ENCODE measurements at places on chromosomes 12 and 14.

GRCh38 chr12:24404086-24404815, 454.8 kb upstream of the SOX5 start:
- DNase-seq: no peak

- peak; percentile 5 for DNase-seq
Observed at GRCh38 chr12:46430340-46430948, 57.9 kb upstream of the SLC38A2 start.

DNA sequence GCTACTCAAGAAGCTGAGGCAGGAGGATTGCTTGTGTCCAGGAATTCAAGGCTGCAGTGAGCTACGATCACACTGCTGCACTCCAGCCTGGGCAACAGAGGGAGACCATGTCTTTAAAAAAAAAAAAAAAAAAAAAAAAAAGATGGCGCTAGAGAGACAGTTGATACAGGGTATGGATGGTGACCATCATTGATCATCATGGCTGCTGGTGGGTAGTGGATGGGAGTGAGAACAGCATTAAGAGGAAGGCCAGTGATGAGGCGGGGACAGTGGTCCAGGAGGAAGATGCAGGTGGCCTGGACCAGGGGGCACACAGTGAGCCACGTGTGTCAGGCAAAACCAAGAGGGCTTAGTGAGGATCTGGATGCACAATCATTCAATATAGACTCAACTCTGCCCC, 26.8 kb upstream of the MAP1LC3B2 start:
- DNase-seq: no peak

DNA sequence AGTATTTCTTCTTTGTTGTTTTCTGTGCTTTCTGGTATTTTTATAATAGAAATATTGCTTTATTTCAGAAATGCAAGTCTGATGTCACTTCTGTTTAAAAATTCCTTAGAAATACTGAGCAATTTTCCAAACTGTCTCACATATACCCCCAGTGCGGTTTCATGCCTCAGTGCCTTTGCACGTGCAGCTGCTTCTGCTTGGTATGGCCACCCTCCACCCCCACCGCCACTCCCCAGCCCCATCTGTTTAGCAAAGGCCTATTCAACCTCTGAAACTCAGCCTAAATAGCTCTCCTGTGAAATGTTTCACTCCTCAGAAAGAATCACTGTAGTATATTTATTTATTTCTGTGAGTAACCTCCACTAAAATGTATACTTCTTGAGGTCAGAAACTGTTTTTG, 52.3 kb downstream of the PPM1H start:
- DNase-seq: no peak

DNA sequence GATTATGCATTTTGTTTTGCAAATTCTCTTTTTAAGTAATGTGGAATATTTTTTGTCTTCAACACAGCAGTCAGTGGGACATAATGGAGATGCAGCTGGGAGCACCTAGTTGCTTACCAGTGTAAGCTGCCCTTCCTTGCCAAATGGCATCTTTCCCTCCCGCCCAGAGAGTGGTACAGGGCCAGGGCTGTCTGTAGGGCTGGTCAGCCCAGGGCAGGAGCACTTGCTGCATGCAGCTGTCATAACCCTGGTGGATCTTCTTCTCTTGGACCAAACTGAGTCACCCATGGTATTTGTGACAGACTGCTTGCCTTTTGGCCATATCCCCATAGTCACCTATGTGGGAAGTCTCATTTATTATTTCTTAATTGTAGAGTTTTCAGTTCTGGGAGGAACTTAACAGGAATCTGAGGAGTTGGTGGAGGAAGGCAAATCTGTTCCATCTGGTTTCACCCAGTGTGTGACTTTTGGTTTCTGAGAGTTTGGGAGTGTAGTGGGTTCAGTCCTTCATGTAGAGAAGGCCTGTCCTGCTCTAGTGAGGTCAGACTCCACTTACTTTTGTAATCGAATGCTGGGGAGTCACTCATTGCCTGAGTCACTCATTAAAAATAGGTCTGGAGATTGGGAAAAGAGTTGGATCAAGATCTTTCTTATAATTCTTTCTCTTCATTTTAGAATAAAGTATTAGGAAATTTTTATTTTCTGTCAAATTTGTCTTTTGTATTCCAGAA, 62.0 kb upstream of the ASPG start:
- DNase-seq: no peak

- DNase-seq: no peak
Observed at GRCh38 chr14:57420986-57421385, 30.6 kb downstream of the NAA30 start.

DNA sequence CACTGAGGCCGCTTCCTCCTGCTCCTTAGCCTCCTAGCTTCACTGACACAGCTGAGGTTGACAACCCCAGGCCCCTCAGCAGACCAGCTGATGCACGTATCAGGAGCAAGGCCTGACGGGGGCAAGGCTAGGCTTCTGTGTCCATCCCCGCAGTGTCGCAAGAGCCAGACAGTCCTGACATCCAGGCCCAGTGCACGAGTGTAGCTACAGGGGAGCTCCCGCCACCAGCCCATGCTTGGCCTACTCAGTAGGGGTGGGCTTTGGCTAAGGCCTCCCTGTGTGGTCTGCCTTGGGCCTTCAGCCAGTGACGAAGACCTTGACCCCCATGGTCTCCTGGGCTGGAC, 179.1 kb downstream of the DPF3 start:
- no peak for DNase-seq

GRCh38 chr14:56118611-56119181, 485 bp downstream of the PELI2 start:
- peak; percentile 27 for DNase-seq

DNA sequence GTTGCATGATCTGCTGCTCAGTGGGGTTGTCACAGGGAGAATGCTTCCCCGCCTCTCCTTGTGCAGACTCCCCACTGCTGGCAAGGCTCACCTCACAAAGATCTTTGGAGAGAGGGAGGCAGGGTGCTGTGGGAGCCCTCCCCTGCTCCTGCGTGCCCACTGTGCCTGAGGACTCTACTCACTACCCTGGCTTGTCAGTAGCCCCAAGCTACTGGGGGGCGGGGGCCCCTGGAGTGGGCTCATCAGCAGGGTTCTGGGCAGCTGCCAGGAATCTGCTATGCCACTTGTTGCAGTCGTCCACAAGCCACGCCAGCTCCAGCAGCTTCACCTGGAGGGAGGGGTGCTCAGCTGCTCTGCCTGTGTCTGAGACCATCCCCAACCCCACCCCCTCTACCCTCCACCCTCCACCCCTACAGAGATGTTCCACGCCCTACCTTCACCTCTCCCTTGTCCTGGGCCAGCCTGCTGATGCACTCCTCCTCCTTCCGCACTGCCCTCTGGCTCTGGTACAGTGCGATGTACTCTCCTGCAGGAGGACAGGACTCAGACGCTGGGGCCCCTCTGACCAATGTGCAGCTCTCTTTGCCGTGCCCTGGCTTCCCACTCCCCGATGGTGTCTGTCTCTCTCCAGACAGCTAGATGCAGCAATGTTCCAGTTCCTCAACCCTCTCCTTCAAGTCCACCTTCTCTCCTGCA, 14.2 kb upstream of the BLTP3B start:
- no peak for DNase-seq

DNA sequence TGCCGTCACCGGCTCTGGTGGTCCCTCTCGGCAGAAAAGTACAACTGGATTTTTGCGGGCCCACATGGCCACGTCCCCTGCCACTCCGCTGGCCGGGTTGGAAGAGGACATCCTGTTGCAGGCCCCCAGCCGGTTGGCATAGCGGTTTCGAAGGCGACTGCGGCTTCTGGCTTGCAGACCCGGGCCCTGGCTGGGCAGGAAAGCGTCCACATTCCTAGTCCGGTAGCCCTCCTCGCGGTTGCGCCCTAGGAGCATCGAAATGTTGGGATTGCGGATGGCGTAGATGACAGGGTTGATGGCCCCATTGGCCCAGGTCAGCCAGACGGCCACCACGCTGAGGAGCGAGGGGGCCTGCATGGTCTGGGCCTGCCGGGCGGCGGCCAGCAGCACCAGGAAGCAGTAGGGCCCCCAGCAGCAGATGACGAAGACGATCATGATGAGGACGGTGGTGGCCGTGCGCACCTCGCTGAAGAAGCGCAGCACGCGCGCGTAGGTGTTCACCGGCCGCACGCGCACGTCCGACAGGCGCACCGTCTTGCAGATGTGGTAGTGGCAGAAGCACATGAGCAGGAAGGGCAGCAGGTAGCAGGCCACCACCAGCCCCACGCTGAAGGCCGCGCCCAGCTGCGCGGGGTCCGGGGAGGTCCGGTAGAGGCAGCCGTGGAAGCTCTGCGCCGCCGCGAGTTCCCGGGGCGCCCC, 1.2 kb downstream of the GPR135 start:
- no peak for DNase-seq

GRCh38 chr14:30125322-30125979, 197.8 kb upstream of the PRKD1 start:
- no peak for DNase-seq

- DNase-seq: no peak
Observed at GRCh38 chr14:89091781-89092180, 267.3 kb downstream of the TTC8 start.

DNA sequence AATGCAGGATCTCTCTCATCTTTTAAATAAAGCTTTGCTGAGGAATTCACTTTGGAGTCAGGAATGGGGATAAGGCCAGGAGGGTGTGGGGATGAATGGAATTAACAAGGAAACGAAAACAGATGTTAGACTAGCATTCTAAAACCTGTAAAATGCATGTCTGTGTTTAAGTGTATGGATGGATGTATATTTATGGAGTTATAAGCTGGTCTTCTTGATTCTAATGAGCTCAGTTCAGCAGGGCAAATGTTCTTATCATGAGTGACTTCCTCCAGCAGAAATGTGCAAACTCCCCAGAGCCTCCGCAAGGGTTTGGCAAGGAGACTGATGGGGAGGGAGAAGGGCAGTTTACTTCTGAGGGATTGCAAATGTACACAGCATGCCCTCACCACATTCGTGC, 149.1 kb downstream of the NTF3 start:
- DNase-seq: no peak

DNA sequence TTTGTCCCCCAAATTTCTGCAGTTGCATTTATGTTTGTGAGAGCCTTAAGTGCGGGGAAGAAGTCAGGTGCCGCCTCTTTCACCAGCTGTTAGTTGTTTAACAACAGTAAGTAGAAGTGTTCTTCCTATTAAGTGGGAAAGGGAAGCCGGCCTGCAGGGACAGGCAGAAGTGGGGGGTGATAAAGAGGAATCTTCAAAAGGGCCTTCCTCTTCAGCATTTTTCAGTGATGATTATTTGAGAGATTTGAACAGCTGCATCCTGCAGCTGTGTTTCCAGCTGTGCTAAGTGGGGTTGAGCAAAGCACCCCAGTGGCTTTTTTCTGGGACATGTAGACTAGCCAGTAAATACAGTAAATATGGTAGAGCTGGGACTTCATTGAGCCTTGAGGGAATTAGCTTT, 32.1 kb upstream of the SLC38A1 start:
- DNase-seq: no peak

- DNase-seq: no peak
Observed at GRCh38 chr14:80678436-80678835, 263.1 kb downstream of the CEP128 start.

- no peak for DNase-seq
Observed at GRCh38 chr12:75812271-75813018, 219.1 kb downstream of the PHLDA1 start.

- DNase-seq: no peak
Observed at GRCh38 chr12:116370004-116370404, 92.5 kb upstream of the MED13L start.

GRCh38 chr12:72105849-72106248, 166.3 kb upstream of the TRHDE start:
- DNase-seq: no peak

DNA sequence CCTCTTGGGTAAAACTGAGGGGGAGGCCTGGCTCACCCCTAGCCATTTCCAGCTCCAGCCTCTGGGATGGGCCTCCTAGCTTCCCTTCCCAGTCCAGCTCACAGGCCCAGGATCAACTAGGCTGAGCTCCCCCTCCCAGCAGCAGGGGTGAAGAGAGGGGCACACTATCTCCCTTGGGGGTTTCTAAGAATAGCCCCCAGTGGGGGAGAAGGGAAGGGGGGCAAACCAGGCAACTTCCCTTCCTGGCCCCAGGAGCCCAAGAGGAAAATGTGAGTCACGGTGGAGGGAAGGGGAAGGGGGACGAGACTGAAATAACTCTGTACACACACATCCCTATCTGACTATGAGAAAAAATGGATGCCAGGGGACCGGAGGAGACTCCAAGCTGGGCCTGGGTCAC, 9.0 kb downstream of the ADCY6 start:
- no peak for DNase-seq

- no peak for DNase-seq
Observed at GRCh38 chr12:126418400-126418799, 1353.2 kb downstream of the AACS start.

GRCh38 chr12:90253674-90254181, 545.1 kb upstream of the ATP2B1 start:
- DNase-seq: peak; percentile 71

- no peak for DNase-seq
Observed at GRCh38 chr14:24172261-24172860, 481 bp downstream of the REC8 start.

GRCh38 chr12:94208622-94208966, 60.2 kb downstream of the PLXNC1 start:
- DNase-seq: peak; percentile 7

- DNase-seq: peak; percentile 44
Observed at GRCh38 chr14:49945448-49946319, 52.8 kb downstream of the ARF6 start.

DNA sequence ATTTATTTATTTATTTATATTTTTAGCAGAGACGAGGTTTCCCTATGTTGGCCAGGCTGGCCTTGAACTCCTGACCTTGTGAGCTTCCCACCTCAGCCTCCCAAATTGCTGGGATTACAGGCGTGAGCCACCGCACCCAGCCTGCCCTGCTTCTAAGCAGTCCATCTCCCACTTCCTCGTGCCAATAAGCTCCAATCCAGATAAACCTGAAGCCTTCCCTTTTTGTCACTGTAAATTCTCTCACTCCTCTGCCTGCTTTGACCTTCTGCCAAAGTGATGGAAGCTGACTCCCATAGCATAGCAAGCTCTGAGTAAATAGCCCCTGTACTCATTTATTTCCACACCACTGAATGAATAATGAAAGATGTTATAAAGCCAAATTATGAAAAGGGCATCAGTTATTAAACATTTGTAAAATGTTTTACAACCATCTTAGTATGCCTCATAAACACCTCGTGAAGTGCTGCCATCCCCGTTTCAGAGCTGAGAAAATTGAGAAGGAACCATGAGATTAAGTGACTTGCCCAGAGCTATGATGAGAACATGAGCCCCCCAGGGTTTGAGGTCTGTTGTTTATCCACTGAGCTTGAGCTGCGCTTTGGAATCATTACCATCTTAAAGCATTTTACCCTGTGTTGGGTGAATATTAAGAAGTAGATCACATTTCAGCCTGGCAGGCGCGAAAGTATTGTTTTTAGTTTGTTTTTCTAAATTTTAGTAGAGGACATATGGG, 30.4 kb downstream of the MANSC1 start:
- no peak for DNase-seq

GRCh38 chr12:14126692-14127091, 145.3 kb upstream of the GRIN2B start:
- no peak for DNase-seq

DNA sequence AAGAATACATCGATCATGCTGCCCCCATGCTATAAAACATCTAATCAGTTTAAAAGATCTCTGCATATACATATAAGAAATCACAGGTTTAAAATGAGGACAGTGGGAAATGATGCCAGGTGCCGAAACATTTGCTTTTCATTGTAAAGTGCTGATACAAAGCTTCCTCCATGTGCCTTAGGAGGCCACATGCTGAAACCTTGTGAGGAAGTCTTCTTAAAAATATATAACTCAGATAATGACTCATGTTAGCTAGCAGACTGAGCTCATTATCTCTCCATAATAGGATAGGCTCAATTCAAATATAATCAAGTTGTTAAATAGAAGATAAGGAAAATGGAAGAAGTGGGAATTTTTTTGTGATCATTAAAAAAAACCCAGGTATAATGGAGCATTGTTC, 65.9 kb downstream of the RFX4 start:
- DNase-seq: no peak

- DNase-seq: no peak
Observed at GRCh38 chr12:122023339-122024131, 1.9 kb downstream of the BCL7A start.
